HL-60 (cell line): ENCODE measurements at places on chromosomes 2 and 18.

GRCh38 chr2:60857056-60857455 is 24.3 kb upstream of the REL start:
- no peak for DNase-seq

GRCh38 chr2:38464971-38465788 is 88.1 kb upstream of the ATL2 start:
- DNase-seq = no peak

- DNase-seq = no peak
These were observed 32.1 kb downstream of the PLEKHM3 start for GRCh38 chr2:207993151-207993763.

DNA sequence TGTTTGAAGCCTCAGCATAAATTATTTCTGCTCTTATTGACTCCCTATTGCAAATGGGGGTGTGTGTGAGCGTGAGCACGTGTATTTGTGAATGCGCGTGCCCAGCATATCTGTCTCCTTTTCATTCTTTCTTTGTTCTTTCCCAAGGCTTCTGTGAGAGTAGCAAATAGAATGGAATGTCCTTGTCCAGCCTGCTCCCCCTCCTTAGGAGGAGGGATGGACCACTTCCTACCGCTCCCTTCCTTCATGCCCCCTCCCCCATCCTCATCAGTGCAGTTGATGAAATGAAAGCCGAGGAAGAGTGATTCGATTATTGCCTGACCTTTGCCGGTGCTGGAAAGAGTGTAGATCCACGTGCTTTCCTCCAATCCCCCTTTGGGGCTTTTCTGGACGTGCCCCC is 102.0 kb downstream of the CPO start:
- no peak for DNase-seq

- DNase-seq = no peak
These were observed 95.0 kb upstream of the RIOK3 start for GRCh38 chr18:23357996-23358594.

GRCh38 chr2:69810550-69810949 is 18.9 kb upstream of the GMCL1 start:
- DNase-seq = no peak

DNA sequence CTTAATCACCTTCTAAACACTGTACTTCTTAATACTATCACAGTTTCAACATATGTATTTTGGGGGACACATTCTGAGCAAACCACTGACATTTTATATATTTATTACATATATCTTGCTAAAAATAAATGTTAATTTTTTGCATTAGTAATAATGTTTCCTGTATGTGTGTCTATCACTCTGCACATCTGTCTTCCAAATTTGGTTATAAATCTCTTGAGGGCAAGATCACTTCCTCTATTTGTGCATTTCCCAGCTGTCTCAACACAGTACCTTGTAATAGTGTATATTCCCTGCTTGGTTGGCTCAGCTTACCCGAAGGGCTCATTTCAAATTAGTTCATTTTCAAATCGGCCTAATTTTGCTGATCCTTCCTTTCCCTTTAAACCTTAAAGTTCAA is 617.1 kb upstream of the GYPC start:
- no peak for DNase-seq

- DNase-seq = no peak
These were observed 334.7 kb downstream of the HRH4 start for GRCh38 chr18:24795129-24795528.

GRCh38 chr2:226011716-226012450 is 612.4 kb downstream of the NYAP2 start:
- no peak for DNase-seq

GRCh38 chr2:173929441-173929840 is 35.7 kb downstream of the SP3 start:
- DNase-seq = no peak

- no peak for DNase-seq
These were observed 32.0 kb downstream of the NEDD4L start for GRCh38 chr18:58076052-58076451.

DNA sequence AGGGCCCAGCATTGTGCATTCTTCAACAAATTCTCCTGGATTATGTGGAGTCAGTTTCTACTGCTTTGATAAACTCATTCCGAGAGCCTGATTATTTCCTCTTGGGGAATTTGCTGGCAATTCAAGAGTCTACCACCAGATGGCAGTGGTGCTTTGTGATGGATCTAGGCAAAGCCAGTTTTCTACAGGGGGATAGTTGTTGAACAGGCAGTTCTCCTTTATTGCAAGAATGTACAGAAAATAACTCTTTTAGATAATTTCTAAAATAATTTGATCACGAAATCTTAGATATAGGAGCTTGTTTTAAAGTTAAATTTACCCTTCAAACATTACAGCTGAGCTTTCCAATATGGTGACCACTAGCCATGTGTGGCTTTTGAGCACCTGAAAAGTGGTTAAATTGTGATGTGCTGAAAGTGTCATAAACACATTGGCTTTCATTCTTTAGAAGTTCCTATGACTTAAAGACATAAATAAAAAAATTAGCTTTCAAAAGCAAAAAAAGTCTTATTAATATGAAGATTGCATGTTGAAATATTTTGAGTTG is 66.7 kb upstream of the HAAO start:
- DNase-seq = peak; percentile 49

DNA sequence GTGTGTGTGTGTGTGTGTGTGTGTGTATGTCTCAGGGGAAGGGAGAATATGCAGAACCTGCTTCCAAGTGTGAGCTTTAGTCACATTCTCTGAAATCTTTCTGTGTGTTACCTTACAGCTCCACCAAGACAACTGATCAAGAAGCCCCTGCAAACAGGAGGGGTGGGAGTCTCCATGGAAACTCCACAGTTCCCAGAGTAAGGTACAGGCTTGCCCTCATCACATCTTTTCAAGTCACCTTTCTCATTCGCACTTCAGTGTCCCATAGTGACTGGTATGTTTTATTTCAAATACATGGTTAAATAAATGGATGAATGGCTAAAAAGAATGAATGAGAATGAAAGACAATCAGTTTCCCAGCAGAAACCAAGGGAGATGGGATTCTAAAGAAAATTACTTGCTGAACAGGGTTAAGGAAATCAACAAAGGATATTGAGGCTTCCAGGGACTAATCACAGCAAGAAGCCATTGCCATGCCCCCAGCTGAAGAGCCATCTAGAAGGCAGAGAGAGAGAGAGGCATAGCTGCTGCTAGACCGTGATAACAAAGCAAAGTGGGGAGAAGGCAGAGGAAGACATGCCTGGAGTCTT is 987.2 kb upstream of the CELF4 start:
- no peak for DNase-seq
